ENCODE measurements at places on chromosomes 1 and 21.
A peak's percentile ranks its signal among the peaks of the same experiment; 100 is the strongest.

- DNase-seq, result peak; percentile 96
Observed at GRCh38 chr1:9890224-9890731, 19.8 kb downstream of the CTNNBIP1 start.

DNA sequence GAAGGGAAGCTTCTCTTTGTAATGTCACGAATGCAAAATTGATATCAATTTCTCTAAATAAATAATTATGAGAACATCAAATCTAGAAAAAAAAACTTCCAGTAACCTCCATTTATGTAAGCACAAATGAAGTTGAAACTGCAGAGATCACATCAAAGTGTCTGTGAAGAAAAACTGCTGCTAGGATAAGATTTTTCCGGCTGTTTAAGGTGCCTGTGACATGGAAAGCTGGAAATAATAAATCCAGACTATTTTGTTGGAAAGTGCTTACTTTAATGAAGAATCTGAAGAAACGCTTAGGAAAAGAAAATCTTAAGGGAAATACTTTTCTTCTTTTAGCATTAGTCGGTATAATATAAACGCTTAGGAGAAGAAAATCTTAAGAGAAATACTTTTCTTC is 57.0 kb downstream of the CHRM3 start:
- DNase-seq, result no peak

DNA sequence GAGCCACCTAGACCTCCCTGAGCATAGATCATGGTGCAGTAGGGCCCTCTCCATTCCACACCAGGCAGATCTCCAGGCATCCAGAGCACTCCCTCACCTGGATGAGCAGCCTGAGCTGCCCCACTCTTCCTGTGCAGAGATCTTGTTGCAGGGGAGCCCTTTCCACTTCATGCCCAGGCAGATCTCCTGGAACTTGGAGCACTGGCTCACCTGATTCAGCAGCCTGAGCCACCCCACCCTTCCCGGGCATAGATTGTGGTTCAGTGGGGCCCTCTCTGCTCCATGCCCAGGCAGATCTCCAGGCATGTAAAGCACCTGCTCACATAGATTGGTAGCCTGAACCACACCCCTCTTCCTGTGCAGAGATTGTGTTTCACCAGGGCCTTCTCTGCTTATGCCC is 78.0 kb downstream of the SEC16B start:
- no peak for DNase-seq

GRCh38 chr1:156476501-156477298 is 23.9 kb downstream of the MEF2D start:
- DNase-seq, result no peak

DNA sequence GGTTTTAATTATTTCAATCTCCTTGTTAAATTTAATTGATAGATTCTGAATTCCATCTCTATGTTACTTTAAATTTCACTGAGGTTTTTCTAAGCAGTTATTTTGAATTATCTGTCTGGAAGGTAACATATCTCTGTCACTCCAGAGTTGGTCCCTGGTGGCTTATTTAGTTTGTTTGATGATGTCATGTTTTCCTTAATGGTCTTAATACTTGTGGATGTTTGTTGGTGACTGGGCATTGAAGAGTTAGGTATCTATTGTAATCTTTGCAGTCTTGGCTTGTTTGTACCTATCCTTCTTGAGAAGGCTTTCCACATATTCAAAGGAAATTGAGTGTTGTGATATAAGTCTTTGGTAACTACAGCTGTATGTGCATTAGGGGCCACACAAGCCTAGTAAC is 810.0 kb upstream of the NEGR1 start:
- no peak for DNase-seq
